ENCODE measurements at places on chromosomes 6 and 20.

DNA sequence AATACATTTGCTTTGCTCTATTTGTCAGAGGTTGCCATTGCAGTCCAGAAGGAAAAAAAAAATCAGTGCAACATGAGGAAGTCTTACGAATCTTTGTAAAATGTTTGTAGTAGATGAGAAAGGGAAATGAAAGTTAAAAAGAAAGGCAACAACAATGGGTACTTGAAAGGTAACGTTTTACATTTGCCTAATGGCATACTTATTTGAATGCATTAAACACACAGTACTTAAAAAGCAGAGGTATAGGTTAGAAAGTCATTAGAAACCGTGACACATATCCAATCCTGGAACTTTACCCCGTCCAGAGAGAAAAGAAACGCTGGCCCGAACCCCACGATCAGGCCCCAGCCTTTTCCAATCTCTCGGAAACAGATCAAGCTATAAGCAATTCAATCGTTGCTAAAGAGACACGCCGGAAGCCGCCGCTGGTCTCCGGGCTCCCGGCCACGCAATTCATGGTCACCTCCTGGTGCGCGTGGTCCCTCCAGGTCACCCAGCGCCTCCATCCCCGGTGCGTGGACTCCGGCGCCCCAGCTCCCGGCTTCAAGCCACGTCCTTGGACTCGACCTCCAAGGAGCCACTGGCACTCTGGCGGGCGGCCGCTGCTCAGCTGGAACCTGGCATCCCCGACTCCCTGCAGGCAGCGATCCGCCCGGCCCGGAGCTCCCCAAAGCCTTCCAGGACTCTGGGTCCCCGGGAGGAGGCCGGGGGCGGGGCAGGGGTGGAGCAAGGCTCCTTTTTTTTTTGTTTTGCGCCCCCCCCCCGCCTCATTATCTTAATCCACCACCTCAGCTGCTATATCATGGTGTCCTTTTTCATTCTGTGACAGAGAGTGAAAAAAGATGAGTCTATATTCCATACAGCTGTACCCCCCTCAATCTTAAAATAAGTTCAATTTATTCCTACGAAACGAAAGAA is at the start of gene SLC18B1:
Gene SLC18B1, minus strand, starts transcription at position 687 of the 918 bp plus-strand sequence. Its CDS starts 181 bp downstream, at position 506.
- peak; percentile 41 for DNase-seq

- no peak for DNase-seq
Measured at GRCh38 chr6:140175486-140175885, 801.0 kb upstream of the CITED2 start.

- DNase-seq = no peak
Measured at GRCh38 chr6:106199998-106200397, 113.9 kb downstream of the PRDM1 start.

- DNase-seq = no peak
Measured at GRCh38 chr6:111417946-111418345, 65.1 kb downstream of the REV3L start.

- no peak for DNase-seq
Measured at GRCh38 chr6:2102966-2103365, 142.4 kb downstream of the GMDS start.

DNA sequence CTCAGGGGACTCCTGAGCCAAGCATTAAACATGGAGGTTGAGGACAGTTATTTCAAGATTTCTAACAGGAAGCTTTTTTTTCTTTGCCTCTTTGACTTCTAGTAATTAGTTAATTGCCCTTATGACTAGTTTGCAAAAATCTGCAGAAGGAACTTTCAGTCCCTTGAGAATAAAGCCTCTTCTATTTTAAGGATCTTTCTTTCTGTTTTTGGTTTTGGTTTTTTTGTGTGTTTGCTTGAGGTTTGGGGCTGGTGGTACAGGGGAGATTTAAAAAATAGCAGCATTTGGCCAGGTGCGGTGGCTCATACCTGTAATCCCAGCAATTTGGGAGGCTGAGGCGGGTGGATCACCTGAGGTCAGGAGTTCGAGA is 259.3 kb downstream of the BMP7 start:
- no peak for DNase-seq
